Astrocyte of the spinal cord (primary cell): ENCODE measurements at places on chromosomes 7 and 10.

DNA sequence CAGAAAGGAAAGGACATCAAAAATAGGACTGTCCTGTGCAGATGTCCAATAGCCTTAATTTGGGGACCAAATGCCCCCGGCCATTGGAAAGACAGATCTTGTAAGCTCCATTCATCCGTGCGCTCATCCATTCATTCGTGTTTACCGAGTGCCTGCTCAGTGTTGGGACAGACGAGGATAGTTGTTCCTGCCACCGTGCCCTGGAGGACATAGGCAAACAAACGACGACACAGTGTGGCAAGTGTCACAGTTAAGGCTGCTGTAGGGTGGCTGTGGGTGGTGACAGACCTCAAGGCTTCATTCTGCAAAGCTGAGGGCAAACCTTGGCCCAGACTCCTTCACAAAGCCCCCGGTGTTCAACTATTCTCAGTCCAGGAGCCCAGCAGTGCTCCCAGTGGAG is 27.6 kb downstream of the MKI67 start:
- no peak for DNase-seq

DNA sequence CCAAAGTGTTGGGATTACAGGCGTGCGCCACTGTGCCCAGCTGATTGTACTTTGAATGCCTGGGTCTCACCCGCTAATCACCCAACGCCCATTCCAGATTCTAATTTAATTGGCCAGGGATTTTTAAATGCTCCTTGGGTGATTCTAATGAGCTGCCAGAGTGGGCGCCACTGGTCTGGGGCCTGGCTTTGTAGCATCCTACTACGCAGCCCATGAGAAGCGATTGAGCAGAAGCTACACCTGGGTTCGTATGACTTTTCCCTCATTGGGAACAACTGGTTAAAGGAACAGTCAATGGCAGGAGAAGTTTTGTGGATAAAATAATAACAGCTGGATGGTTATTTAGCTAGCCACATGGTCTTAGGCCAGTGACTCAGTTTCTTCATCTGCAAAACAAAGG is 108.0 kb downstream of the SPAG6 start:
- no peak for DNase-seq

GRCh38 chr7:12889391-12889790 is 202.0 kb downstream of the ARL4A start:
- peak; percentile 35 for DNase-seq

GRCh38 chr10:100356067-100357017 is 9.3 kb downstream of the SCD start:
- DNase-seq: no peak

DNA sequence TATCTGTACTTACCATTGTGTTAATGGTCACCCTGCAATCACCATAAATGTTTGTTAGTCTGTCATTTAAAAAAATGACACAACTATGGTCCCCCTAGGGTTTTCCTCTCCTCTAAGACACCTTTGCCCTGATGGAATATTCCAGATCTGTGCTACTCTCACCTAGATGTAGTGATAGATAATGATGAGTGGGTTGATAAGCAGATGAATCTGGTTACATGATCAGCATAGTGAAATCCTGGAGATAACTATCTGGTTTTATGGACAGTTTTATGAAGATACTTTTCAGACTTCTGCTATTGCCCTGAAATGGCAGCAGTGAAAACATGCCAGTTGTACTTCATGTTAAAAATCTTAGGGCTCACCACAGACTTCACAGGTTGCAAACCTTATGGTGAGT is 152.4 kb downstream of the GATA3 start:
- DNase-seq: no peak

DNA sequence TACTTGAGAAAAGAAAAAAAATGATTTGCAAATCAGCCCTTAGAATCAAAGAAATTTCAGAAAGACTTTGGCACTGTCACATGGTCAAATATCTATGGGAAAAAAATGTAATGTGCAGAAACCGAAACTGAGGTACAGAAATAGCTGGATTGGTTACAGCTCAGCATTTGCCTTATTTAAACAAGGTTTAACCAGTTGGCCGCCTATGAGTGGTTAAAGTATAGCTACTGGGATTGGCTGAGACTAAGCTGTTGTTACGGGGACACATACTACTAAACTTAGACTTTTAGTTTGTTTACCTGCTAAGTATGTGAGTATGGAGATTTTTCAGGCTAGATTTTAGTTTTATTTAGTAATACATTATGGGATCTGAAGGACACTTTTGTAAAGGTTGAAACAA is 38.6 kb downstream of the SFTPD start:
- no peak for DNase-seq

GRCh38 chr10:119112056-119112455 is 8.1 kb downstream of the DENND10 start:
- no peak for DNase-seq

GRCh38 chr10:126341491-126341890 is 46.8 kb downstream of the ADAM12 start:
- no peak for DNase-seq

DNA sequence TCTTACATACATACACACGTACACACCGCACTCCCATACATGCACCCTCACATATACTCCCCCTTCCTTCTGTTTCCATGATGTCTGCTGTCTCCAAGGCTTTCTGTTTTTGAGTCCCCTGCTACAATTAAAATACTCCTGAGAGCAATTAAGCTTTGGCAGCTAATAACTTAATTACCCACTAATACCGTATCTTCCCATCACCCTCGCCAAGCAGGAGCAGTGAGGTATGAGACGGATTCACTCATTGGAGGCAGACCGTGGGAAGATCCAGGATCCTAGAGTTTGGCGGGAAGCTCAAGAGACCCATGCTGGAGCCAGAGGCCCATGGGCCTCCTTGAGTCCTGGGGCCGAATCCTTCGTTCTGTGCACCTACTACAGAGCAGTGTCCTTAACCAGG is 1.7 kb upstream of the CALN1 start:
- no peak for DNase-seq

- no peak for DNase-seq
These were observed 129.3 kb downstream of the PAXIP1 start for GRCh38 chr7:154873500-154874121.

DNA sequence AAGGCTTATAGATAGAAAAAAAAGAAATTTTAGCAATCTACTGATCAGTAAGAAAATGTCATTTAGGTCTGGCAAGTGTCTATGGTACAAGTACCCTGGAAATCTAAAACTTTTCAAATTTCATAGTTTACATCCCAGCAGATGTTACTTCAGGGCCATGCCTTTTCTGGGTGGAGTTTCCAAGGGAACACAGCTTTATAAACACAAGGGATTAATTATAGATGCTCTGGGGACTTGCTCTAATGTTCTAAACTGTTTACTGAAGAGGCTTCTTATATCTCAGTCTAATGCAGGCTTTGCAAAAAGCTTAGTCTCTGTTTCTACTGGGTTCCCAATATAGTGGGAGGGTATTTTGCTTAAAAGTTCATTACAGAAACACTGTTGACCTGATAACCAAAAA is 3.1 kb downstream of the CD36 start:
- DNase-seq: no peak
